A549 treated with ZK216348 at 1 μM for 4 hours (cell line): ENCODE measurements at places on chromosomes 12 and 14. TPM values are rescaled to one million over a fixed set of nuclear protein-coding genes. Genes with fewer than 3 reads are reported as not detected.

The SMARCD1 gene
- total RNA-seq: 60.7 to 67.8 TPM (median 63.5 TPM) in 5 replicates

The CLEC4A gene
- total RNA-seq: 0.42 TPM in 1 of 5 replicates, not detected in the others

The ZNF839 gene
- 5.8 to 7.2 TPM (median 6.6 TPM) in 5 replicates for total RNA-seq

The PMCH gene
- total RNA-seq: not detected in 5 replicates

The CPM gene
- 4.9 to 10.1 TPM (median 6.1 TPM) in 5 replicates for total RNA-seq

The MANSC4 gene
- not detected in 5 replicates for total RNA-seq

The CCDC196 gene
- total RNA-seq: not detected in 5 replicates

The CCDC198 gene
- total RNA-seq: 2.0 to 3.2 TPM (median 2.9 TPM) in 5 replicates

The TAS2R43 gene
- total RNA-seq: not detected in 5 replicates

The LRRC9 gene
- not detected in 5 replicates for total RNA-seq

The NID2 gene
- 20.3 to 32.6 TPM (median 28.8 TPM) in 5 replicates for total RNA-seq

The SLCO1B3 gene
- 5.9 to 16.2 TPM (median 14.6 TPM) in 5 replicates for total RNA-seq

The CLEC4C gene
- total RNA-seq: not detected in 5 replicates

The STYX gene
- total RNA-seq: 2.9 to 6.1 TPM (median 5.3 TPM) in 5 replicates

The JAG2 gene
- 12.6 to 30.0 TPM (median 29.1 TPM) in 5 replicates for total RNA-seq

The RERGL gene
- total RNA-seq: not detected in 5 replicates

The FIGNL2 gene
- total RNA-seq: 0.14 to 0.36 TPM (median 0.34 TPM) in 5 replicates

The RTL1 gene
- 0.21 to 0.35 TPM (median 0.26 TPM) in 5 replicates for total RNA-seq

The CACNA1C gene
- 0.09 to 0.11 TPM in 2 of 5 replicates, not detected in the others for total RNA-seq

The MFAP5 gene
- 0.14 TPM in 1 of 5 replicates, not detected in the others for total RNA-seq

The PMEL gene
- total RNA-seq: 0.38 to 1.3 TPM (median 0.74 TPM) in 5 replicates

The TAS2R14 gene
- total RNA-seq: 0.47 to 0.77 TPM (median 0.56 TPM) in 5 replicates

The RNASE4 gene
- 4.3 to 9.6 TPM (median 7.4 TPM) in 5 replicates for total RNA-seq

The TMEM116 gene
- 6.0 to 7.5 TPM (median 6.8 TPM) in 5 replicates for total RNA-seq

The OTX2 gene
- not detected in 5 replicates for total RNA-seq

The PIWIL1 gene
- not detected in 5 replicates for total RNA-seq

The TMTC2 gene
- 0.91 to 1.6 TPM (median 1.2 TPM) in 5 replicates for total RNA-seq

The NRL gene
- 0.53 to 0.97 TPM (median 0.65 TPM) in 5 replicates for total RNA-seq

The RPL36AL gene
- 408 to 565 TPM (median 419 TPM) in 5 replicates for total RNA-seq
